ENCODE measurements at places on chromosomes 16 and 17.

DNA sequence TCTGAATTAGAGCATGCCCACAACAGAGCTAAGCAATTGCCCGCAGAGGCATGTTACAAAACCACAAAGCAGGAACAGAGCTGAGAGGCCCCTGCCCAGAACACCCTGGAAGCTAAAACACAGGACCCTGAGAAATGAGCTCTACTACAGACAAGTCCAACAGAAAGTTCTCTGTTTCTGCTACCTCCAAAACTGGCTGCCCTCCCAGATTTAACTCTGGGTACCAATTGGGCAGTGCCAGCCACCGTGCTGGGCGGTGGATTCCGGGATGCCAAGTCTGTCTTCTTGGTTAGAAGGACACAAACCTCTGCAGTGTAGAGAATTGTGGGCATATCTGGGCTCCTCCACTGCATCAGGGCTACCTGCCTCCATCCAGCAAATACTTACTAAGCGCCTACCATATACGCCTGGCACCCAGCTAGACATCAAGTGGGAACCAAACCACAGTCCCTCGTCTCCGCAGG, 1.0 kb downstream of the CMTM4 start:
- no peak for DNase-seq

DNA sequence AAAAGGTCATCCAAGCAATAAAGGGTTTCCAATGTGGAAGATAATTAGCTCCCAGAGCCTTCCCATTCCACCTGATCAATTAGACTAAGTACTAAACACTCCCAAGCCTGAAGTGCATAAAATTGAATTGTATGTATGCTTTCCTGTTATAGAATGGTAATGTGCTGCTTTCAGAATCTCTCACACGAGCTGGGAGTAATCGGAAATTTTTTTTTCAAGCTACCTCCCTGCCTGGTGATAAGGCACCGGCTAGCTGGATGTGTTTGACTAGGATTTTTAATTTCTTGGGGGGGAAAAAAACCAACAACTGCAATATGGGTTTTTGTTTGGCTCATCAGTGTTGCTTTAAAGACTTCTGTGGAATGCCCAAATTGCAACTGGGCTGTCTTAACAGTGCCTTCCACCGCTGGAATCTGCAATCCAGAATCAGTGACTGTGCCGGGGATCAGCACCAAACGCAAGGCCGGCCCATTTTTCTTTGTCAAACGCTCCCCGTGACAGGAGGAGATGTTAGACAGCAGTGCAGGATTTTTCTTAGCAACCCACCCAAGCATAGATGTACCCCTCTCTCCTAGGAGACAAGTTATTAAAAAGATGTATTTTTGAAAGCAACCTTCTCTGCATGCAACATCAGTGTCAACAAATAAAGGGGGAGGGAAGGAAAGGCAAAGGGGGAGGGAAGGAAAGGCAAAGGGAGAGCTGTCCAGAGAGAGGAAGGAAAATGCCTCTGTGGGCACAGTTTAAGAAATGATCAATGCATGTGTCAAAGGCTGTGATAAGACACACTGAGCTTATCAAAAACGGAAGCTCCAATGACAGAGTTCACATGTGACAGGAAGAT, 387.2 kb downstream of the NPIPA8 start:
- DNase-seq, result no peak

DNA sequence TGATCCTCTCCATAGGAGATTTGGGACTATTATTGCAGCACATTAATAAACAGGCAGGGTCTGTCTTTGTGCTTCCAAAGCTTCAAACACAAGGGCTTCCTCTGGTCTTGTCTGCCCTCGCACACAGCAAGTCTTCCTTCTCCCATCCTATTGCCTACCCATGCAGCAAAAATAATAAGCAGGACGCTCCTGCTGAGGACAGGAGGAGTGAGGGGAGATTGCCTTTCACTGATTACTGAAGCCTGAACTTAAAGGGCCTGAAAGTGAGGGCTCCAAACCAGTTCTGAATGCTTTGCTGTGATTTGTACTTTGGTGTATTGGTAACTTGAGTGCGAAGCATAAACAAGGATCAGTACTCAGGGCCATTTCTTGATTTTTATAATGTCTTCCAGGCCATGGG, 197.6 kb upstream of the XYLT1 start:
- DNase-seq, result no peak

- no peak for DNase-seq
Measured at GRCh38 chr16:75282466-75283281, 31.2 kb upstream of the BCAR1 start.

- DNase-seq, result no peak
Measured at GRCh38 chr16:74029115-74029792, 267.4 kb upstream of the PSMD7 start.

GRCh38 chr17:59711936-59712335, 4.5 kb downstream of the VMP1 start:
- no peak for DNase-seq

DNA sequence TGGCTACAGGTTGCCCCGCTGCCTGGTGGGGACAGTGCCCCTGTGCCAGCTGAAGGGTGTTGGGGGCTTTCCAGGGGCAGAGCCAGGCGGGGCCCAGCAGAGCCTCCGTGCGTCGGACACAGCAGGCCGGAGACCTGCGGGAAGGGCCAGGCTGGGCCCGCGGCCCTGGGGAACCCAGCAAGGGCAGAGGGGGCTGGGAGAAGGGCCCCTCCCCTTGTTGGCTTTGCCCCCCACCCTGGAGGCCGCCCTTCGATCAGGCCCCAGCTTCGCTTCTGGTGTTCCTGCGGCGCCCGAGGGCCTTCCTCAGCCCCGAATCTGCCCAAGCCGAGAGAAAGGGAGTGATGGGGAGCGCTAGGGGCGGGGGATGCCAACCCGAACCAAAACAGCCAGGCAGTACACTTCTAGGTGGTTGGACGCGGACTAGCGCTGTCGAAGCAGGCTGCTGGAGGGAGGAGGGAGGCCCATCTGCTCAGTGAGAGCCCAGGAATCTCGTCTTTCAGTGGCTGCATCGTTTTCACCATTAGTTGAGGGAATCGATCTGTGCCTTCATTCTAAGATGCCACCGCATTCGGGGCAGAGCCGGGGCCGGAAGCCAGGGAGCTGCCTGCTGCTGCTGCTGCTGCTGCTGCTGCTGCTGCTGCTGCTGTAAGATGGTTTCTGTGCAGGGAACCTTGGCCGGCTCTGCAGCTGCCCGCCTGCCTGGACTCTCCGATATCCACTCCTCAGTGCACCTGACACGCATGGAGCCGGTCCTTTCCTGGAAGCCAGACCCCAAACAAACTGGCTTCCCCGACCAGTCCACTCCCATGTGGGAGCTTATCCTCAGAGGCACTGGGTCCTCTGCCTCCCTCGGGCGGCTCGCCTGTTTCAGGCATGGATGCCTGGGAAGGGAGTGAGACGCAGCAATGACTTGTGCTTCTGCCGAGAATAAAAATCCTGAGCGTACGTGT, 1.7 kb downstream of the JPH3 start:
- DNase-seq, result no peak

DNA sequence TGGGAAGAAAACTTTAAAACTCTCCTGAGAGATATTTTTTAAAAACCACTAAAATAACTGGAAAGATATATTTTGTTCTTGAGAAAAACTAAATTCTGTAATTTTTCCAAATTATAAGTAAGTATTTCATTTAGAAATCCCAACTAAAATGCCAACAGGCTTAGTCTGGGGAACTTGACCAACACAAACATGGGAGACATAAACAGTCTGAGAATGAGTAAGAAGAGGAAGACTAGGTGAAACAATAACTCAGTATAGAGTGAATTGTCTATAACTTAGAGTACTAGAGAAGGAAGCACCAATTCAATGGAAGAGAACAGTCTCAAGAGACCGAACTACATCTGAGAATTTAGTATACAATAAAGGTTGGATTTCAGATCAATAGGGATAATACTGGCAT, 2.9 kb downstream of the CMTM1 start:
- DNase-seq, result no peak

GRCh38 chr16:56520251-56520577, 390 bp upstream of the BBS2 start:
- no peak for DNase-seq

DNA sequence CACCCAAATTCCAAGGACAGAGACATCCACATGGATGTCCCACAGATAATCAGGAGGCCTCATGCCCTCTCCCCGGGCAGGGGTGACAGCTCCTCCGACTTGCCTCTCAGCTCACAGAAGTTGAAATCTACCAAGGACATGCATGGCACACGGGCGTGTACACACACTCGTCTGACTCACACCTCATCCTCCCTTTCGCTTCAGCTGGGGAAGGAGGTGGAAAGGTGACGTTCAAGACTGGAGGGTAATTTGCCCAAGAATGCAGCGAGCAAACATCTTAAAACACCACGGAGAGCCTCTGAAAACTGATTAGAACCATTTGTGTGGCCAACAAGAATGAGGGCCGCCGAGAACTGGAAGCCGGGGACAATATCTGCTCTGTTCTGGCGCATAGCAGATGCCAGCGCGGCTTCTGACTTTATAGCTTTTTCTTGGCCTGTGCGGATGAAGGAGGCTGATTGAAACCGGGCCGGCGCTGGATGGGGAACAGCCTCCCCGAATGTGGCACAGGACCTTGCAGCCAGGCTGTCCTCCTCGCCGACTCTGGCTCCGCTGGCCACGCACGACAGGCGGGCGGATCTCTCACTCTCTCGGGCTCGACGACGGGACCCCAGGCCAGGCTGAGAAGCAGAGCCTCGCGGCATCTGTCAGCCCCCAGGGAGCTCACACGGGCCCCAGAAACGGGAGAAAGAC, 100.9 kb downstream of the C16orf95 start:
- no peak for DNase-seq

DNA sequence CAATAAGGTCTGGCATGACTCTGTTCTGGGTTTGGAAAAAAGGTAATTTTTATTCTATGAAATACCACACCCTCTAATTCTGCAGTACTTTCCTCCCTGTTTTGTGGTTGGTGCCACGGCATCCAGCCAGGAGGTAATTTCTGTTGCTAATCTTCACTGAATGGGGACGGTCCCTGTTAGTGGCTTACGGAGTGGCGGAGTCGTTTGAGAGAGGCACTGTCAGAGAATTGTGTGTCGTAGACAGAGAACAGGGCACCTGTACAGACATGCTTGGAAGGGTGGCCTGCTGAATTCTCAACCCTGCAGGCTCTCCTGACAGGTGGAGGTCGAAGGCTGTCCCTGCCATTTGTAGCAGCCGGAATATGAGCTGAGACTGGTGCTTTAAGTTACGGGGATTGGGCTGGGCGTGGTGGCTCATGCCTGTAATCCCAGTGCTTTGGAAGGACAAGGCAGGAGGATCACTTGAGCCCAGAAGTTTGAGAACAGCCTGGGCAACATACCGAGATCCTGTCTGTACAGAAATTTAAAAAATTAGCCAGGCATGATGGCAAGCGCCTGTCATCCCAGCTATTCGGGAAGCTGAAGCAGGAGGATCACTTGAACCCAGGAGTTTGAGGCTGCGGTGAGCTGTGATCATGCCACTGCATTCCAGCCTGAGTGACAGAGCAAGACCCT, 33.2 kb downstream of the EEF2K start:
- no peak for DNase-seq

DNA sequence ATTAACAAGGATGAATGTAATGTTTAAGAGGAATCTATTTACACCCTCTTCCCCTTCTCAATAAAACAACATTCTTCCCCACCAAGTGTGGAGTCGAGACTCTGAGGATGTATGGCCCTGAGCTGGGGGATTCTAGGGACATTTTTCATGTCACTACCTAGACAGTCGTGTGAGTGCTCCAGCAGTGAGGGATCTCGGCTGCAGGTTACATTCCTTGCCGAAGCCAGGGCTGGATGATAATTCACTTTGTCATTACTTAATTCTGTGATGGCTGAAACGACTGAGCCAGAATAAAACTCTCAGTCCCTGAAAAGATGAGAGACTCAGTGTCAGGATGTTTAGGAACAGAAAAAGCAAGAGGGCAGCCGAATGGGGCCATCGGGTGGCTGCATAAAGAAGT, 106.9 kb upstream of the HSBP1 start:
- no peak for DNase-seq

DNA sequence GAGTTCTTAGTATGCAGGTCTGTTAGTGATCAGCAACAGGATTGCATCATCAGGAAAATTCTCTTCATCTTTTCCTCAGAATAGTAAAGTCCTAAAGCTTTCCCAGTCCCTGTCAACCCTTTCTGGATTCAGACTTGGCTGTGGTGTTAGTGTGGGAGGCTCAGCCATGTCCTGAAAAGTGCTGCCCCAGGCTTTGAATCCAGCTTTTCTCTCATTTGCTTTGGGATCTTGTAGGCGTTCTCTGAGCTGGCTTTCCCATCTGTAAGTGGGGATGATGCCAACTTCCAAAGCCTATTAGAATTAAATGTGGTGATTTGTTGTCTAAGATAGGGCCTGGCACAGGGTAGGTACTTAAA, 3.0 kb downstream of the ALKBH5 start:
- no peak for DNase-seq

- DNase-seq, result no peak
Measured at GRCh38 chr16:87303431-87303930, 13.7 kb downstream of the C16orf95 start.

GRCh38 chr16:71492786-71493185, 3.7 kb upstream of the ZNF19 start:
- no peak for DNase-seq

- no peak for DNase-seq
Measured at GRCh38 chr17:67215991-67216421, 29.0 kb downstream of the HELZ start.

- no peak for DNase-seq
Measured at GRCh38 chr17:38617074-38617860, 11.5 kb upstream of the SRCIN1 start.

- DNase-seq, result no peak
Measured at GRCh38 chr16:68377667-68378393, 67.0 kb downstream of the PRMT7 start.

DNA sequence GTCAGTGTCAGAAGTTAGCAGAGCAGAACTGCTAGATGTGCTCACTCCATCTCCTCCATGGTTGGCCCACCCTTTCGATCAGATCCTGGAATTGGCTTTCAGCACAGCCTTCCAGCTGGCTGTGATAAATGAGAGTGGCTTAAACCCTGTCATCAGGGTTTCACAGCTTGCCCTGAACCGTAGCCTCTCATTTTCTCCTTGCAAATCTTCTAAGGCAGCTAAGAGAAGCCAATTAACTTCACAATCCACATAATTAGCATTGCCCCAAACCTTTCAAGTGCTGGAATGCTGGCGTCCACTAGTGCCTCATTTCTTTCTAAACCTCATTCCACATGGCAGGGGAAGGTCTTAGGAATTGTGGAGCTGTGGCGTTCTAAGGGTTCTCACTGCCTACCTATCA, 21.7 kb downstream of the MILR1 start:
- DNase-seq, result no peak

DNA sequence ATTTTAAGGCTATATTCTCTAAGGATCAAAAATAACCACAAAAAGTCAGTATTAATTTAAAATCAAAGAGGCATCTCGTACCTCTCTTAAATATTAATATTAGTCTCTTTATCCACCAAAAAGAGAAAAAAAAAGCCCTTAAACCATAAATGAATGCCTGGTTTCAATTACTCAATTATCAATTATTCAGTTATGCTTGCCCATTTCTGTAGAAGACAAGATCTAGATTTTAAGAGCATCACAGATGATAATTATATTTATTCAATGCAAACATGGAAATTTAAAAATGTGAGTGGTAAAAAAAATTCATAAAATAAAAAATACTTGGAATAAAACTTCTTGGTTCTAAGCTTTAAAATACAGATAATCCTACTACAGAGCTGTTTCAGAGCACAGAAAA, 125.7 kb upstream of the CORO6 start:
- no peak for DNase-seq

- DNase-seq, result no peak
Measured at GRCh38 chr16:22799113-22799512, 14.8 kb upstream of the HS3ST2 start.

Data from stimulated activated CD8-positive, alpha-beta memory T cell treated with anti-CD3 and anti-CD28 coated beads, Interleukin-4, amount 100 ng/mL, for 48 hours (primary cell).